Activated CD4-positive, alpha-beta memory T cell treated with anti-CD3 and anti-CD28 coated beads for 36 hours (primary cell): ENCODE measurements at places on chromosomes 2 and 18. TPM values are rescaled to one million over a fixed set of nuclear protein-coding genes. Genes with fewer than 3 reads are reported as not detected.

DNA sequence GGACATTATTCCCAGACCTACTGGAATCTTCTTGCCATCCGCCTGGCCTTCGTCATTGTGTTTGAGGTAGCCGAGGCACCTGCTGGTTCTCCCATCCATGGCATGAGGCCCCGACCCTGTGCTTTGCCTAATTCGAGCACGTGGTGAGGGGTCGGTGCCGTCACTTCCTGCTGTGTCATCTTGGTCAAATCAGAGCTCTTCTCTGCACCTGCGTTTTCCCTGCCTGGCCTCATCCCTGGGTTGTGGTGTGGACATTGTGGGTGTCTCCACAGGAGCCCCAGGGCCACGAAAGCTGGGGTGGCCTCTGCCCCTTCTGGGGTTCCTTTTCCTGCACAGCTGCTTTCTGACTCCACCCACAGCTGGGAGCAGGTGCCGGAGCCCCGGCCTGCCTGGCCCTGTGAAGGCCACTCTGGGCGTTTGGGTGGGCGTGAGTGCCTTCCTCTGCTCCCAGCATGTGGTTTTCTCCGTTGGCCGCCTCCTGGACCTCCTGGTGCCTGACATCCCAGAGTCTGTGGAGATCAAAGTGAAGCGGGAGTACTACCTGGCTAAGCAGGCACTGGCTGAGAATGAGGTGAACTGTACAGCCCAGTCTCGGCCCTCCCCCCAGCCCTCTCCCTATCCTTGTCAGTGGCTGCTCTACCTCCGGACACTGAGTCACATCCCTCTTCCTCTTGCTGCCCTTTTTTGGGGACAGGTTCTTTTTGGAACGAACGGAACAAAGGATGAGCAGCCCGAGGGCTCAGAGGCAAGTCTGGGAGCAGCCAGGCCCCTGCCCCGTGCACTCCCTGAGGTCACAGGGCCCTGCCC, 34.9 kb downstream of the ANO7 start:
- H3K4me3 ChIP-seq, result no peak overlapping the region
- peaks cover 12% of the 10 kb centered on the region for H3K36me3 ChIP-seq
- H3K27me3 ChIP-seq, result no peaks in the 10 kb centered on the region
- H3K27ac ChIP-seq, result no peak overlapping the region

DNER gene
- total RNA-seq, result not detected

DUSP19 gene
- total RNA-seq, result 2.7 TPM

DNA sequence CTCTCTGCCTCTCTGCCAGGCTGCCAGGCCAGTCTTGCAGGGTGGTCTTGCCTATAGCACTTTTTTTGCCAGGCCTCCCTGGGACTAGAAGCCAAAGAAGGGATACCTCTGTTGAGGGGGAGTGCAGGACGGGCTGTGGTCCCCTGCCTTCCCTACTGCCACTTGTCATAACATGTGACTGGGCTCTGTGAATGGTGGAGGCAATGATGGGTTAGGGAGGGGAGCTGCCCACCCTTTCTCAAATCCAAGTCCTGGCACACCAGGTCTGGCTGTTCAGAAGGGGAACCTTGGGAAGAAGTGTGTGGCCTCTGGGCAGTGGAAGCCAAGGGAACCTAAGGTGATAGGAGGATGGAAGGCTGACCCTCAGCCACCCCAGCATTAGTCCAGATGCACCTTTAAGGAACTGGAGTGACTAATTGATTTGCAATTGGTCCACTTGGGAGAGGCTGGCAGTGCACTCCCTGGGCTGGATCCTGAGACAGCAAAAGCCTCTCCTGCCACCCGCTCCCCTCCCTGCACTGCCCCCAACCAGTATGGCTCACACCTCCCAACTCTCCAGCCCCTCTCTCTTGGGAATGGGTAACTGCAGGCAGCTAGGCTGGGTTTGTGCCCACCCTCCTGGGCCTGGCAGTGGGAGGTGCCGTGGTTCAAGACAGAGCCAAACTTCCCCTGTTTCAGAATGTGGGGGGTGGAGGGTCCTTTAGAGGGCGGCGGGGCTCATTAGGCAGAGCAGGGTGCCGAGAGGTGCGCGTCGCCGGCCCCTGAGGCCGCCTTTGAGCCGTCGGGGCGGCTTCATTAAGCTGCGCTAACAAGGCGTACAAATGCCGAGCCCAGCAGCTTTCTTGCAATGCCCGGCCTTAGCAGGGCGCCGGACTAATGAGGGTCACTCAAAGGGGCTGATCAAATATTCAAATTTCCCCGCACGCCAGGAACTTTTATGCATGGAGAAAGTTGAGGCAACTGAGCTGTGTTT, 4.5 kb upstream of the SIX3 start:
- H3K27ac ChIP-seq, result no peak overlapping the region
- no peaks in the 10 kb centered on the region for H3K36me3 ChIP-seq
- DNase-seq, result no peak
- H3K27me3 ChIP-seq, result peaks cover 73% of the 10 kb centered on the region
- H3K4me1 ChIP-seq, result peaks cover 16% of the 10 kb centered on the region

MTLN gene
- total RNA-seq, result 78.8 TPM

GRCh38 chr18:67239826-67240225, 276.7 kb downstream of the DSEL start:
- peaks cover 24% of the 10 kb centered on the region for H3K4me1 ChIP-seq
- no peaks in the 10 kb centered on the region for H3K27me3 ChIP-seq
- peak; percentile 31 for DNase-seq
- H3K27ac ChIP-seq, result no peak overlapping the region
- no peaks in the 10 kb centered on the region for H3K36me3 ChIP-seq
- no peak overlapping the region for H3K4me3 ChIP-seq

DNA sequence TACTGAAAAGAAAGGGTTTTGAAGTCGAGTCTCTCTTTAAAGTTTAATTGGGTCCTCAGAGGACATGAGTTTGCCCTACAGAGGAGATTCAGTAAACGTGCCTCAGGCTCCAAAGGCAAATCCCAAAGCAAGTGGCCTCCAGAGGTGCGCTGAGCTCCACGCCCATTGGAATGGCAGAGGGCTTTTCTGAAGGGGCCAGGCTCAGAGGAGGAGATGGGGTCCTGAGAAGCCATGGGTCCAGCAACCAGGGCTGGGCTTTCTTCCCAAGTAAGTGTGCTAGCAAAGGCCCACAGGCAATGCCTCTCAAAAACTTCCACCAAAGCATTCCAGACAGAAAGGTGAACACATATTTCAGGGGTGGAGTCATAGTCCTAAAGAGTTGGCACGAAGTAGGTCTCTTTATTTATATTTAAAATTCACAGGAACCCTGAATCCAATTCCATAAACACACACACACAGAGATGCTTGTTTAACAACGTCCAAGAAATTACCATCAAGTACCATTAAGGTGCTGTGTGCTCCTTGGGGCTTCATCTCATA, 93.0 kb upstream of the SH3BP4 start:
- no peak for DNase-seq
- no peak overlapping the region for H3K27ac ChIP-seq
- H3K27me3 ChIP-seq, result peaks cover 7% of the 10 kb centered on the region
- H3K36me3 ChIP-seq, result no peaks in the 10 kb centered on the region

- peaks cover 12% of the 10 kb centered on the region for H3K36me3 ChIP-seq
- H3K4me3 ChIP-seq, result no peak overlapping the region
Measured at GRCh38 chr2:46988230-46988629, 72.6 kb upstream of the MCFD2 start.

GRCh38 chr2:219626540-219626939, 890 bp upstream of the SLC4A3 start:
- DNase-seq, result no peak
- H3K4me1 ChIP-seq, result peaks cover 4% of the 10 kb centered on the region
- H3K27me3 ChIP-seq, result peaks cover 17% of the 10 kb centered on the region
- H3K36me3 ChIP-seq, result no peaks in the 10 kb centered on the region
- peak overlapping the region; percentile 6 for H3K4me3 ChIP-seq
- H3K27ac ChIP-seq, result no peak overlapping the region

- no peak overlapping the region for H3K27ac ChIP-seq
- no peak for DNase-seq
- no peak overlapping the region for H3K4me3 ChIP-seq
- H3K27me3 ChIP-seq, result peaks cover 4% of the 10 kb centered on the region
Measured at GRCh38 chr2:23425885-23426262, 40.9 kb downstream of the KLHL29 start.

PLGLB2 gene
- total RNA-seq, result 0.64 TPM

GULP1 gene
- total RNA-seq, result not detected

LHCGR gene
- not detected for total RNA-seq

KLHL29 gene
- 0.88 TPM for total RNA-seq

- peak overlapping the region; percentile 98 for H3K27ac ChIP-seq
- no peak for DNase-seq
- H3K4me3 ChIP-seq, result no peak overlapping the region
- H3K4me1 ChIP-seq, result peaks cover 73% of the 10 kb centered on the region
- no peaks in the 10 kb centered on the region for H3K27me3 ChIP-seq
- H3K36me3 ChIP-seq, result peaks cover 29% of the 10 kb centered on the region
Measured at GRCh38 chr2:174599310-174599921, 1.8 kb upstream of the WIPF1 start.

GRCh38 chr2:30134582-30134981, 12.2 kb upstream of the YPEL5 start:
- no peak for DNase-seq
- peaks cover 9% of the 10 kb centered on the region for H3K4me1 ChIP-seq
- H3K36me3 ChIP-seq, result no peaks in the 10 kb centered on the region
- no peak overlapping the region for H3K27ac ChIP-seq
- no peaks in the 10 kb centered on the region for H3K27me3 ChIP-seq

DNA sequence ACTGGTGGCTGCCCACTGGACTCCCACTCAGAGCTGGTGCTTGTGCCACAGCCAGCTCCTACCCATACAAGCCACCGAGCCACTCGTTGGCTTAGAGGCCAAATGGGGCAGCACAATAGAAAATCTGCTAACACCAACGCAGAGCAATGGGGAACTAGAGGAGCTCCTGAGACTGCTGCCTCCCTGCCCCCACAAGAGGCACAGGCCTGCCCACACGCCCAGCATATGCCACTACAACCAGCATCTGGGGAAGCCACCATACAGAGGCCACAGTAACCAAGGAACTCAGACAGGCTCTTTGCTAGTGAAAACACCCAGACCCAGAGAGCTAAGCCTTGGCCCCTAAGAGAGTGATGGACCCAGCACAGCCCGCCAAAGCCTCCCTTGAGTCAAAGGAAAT, 231.2 kb upstream of the RAB6C start:
- H3K27me3 ChIP-seq, result no peaks in the 10 kb centered on the region
- H3K27ac ChIP-seq, result no peak overlapping the region
- no peak for DNase-seq
- H3K4me1 ChIP-seq, result no peaks in the 10 kb centered on the region
- no peaks in the 10 kb centered on the region for H3K36me3 ChIP-seq
- no peak overlapping the region for H3K4me3 ChIP-seq

GRCh38 chr2:36170805-36171204, 184.8 kb upstream of the CRIM1 start:
- H3K4me1 ChIP-seq, result no peaks in the 10 kb centered on the region
- no peak for DNase-seq
- H3K4me3 ChIP-seq, result no peak overlapping the region
- H3K36me3 ChIP-seq, result no peaks in the 10 kb centered on the region
- H3K27ac ChIP-seq, result no peak overlapping the region
- no peaks in the 10 kb centered on the region for H3K27me3 ChIP-seq

PPP1R1C gene
- not detected for total RNA-seq

AGPS gene
- total RNA-seq, result 51.9 TPM

- H3K4me1 ChIP-seq, result peaks cover 59% of the 10 kb centered on the region
- DNase-seq, result no peak
- peaks cover 33% of the 10 kb centered on the region for H3K36me3 ChIP-seq
- H3K27me3 ChIP-seq, result no peaks in the 10 kb centered on the region
Measured at GRCh38 chr18:12837747-12838146, 46.3 kb downstream of the PTPN2 start.
